ENCODE measurements at places on chromosomes 1 and 21. TPM values are rescaled to one million over a fixed set of nuclear protein-coding genes. Genes with fewer than 3 reads are reported as not detected.

PGBD2 gene
- 16.5 TPM for total RNA-seq

BCAR3 gene
- 16.9 TPM for total RNA-seq

TFF1 gene
- not detected for total RNA-seq

PLA2G2A gene
- 47.6 TPM for total RNA-seq

KCNA3 gene
- 1.4 TPM for total RNA-seq

KRTAP12-2 gene
- total RNA-seq, result not detected

LRRC38 gene
- total RNA-seq, result not detected

IVL gene
- not detected for total RNA-seq

PODN gene
- 100 TPM for total RNA-seq

BOLA1 gene
- 2.1 TPM for total RNA-seq

All from uterus (tissue), 4 donors.